Activated CD4-positive, alpha-beta T cell treated with anti-CD3 and anti-CD28 coated beads for 24 hours (primary cell): ENCODE measurements at places on chromosomes 7 and 10.

GRCh38 chr10:116891208-116891607 lies 41.9 kb downstream of the ENO4 start:
- DNase-seq: no peak

DNA sequence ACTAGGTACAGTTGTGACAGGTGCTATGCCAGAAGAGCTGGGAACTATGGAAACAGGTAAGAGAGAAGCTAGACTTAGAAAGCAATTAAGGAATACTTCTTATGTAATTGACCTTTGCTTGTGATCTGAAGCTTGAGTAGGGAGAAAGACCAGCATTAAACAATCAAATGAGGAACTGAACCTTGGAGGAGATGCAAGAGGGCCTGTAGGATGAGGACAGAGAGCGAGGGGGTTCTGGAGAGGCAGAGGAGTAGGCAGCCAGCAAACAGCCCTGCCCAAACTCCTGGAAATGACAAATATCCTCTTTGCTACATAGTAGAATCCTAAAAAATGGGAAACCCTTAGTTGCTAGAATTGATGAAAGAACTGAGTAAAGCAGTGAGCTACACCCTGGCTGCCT lies 41.6 kb upstream of the FAM204A start:
- DNase-seq: no peak

DNA sequence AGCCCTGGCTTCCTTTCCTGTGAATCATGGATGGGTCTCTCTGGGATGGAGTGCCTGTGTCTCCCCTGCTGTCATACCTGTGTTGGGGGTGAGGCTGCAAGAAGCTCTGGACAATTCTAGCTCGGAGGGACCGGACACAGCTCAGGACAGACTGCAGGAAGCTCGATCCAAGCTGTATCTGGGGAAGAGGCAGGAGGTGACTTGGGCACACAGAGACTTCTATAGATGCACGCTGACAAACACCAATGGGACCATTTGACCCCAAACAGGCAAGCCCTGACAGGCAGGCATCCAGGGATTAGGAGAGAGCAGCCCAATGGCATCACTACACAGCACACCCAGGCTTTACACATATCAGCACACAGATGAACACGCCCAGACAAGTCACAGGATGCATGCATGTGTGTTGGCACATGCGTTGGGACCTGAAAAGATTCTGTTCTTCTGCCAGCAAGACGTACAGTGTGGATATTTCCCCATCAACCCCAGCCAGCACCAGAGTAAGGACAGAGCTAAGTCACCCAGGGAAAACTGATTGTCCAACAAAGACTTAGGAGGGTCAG lies 4.5 kb downstream of the LLCFC1 start:
- DNase-seq: no peak

GRCh38 chr7:424301-424935 lies 95.2 kb downstream of the PDGFA start:
- no peak for DNase-seq

DNA sequence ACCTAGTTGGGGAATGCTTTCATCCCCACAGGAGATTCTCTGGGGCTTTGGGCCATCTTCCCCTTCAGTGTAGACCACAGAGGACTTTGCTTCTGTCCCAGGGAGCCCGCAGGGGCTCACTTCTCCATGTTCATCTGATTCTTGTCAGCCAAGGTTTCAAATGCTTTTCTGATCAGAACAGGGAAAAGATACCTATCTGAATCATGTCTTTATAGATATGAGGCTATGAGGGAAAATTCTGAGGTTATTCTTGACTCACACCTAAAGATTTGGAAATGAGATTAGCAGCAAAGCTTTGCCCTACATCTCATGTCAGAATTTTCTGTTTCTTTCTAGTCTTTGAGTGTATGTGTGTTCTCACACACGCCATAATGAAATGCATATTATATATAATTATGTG lies 53.3 kb downstream of the FIGNL1 start:
- no peak for DNase-seq

DNA sequence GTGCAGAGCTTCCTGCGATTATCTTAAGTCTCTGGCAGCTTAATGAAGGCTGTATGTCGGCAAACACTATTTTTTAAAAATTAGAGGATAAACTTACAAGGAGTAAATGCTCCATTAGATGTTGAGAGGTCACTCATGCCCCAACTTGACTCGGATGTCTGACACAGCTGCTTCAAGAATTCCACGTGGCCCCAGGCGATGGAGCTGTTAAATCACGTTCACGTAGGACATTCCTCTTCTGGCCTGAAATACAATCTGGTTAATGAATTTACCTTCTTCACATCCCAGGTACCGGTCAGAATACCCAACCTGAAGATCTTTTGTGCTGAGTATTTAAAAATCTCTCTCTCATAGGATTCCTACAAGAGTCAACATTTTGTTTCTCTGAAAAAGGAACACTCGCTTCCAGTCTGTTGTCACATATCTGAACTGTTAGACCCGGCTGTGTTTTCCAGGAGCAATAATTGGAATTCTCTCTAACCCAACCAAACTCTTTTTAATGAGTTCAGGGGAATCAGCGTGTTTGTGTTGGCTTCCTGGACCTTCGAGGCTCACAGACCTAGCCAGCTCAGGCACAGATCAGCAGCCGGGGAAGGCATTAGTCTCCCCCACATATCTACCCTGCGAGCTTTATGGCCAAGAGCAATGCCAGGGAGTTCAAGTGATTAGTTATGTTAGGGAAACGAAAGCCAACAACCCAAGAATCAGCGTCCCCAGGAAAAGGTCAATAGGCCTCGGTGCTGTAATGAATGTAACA lies 284.9 kb downstream of the FGFR2 start:
- DNase-seq: no peak

DNA sequence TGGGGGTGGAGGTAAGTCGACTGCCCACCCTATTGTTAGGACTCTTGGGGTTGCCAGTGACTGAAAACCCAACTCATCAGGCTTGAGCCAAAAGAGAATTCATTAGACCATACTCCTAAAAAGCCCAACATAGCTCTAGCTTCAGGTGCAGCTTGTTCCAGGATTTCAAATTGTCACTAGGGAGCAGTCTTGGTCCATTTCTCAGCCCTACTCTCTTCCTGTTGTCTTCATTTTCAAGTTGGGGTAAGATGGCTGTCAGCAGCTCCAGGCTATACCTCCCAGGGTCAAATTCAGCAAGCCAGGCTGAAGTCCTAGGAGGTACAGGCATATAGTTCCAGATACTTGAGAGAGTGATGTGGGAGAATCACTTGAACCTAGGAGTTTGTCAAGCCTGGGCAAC lies 14.9 kb upstream of the COL13A1 start:
- no peak for DNase-seq

- no peak for DNase-seq
Measured at GRCh38 chr7:44982535-44982923, 3.7 kb upstream of the MYO1G start.

- no peak for DNase-seq
Measured at GRCh38 chr7:150874401-150875198, 22.3 kb downstream of the AOC1 start.

- DNase-seq: no peak
Measured at GRCh38 chr10:49632406-49633317, 18.8 kb downstream of the CHAT start.

DNA sequence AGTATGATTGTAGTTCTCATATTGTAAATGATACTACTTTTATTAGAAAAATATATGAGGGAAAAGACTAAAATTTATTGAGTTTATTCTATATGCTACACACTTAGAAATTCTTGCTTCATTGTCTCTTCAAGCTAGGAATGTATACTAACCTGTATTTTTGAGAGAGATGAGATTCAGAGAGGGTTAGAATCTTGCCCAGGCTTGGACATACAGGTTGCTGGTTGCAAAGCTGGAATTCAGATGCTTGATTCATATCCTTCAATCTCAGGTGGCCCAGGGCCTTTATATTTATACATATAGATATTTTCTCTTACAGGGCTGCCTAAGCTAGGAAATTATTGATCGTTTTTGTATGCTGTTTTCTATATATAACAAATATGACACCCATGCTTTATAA lies 324.2 kb downstream of the CDK14 start:
- no peak for DNase-seq

GRCh38 chr7:178444-178843 lies 13.9 kb upstream of the FAM20C start:
- no peak for DNase-seq
